ENCODE measurements at places on chromosomes 5 and 9.

DNA sequence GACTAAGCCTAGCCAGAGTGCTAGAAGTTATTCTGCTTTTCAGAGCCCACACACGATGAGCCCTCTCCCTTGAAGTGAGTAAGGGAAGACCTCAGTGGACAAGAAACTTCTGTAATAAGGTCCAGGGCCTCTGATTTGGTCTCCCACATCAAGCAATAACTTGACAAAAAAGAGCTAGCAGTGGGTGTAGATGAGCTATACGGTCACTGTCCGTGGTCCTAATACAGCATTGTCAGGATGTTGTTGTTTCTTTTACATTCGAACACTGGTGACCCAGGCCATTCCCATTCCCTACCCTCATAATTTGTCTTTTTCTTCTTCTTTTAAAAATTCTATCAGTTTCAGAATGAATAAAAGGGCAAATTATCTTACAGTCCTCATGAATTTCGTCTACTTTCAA is 5.2 kb downstream of the PCSK1 start:
- DNase-seq: no peak

DNA sequence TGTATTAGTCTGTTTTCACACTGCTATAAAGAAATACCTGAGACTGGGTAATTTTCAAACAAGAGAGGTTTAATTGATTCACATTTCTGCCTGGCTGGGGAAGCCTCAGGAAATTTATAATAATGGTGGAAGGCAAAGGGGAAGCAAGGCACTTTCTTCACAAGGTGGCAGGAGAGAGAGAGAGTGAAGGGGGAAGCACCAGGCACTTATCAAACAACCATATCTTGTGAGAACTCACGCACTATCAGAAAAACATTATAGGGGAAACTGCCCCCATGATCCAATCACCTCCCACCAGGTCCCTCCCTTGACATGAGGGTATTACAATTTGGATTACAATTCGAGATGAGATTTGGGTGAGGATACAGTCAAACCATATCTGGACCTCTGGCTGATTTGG is 34.7 kb downstream of the ADRB2 start:
- DNase-seq: no peak

DNA sequence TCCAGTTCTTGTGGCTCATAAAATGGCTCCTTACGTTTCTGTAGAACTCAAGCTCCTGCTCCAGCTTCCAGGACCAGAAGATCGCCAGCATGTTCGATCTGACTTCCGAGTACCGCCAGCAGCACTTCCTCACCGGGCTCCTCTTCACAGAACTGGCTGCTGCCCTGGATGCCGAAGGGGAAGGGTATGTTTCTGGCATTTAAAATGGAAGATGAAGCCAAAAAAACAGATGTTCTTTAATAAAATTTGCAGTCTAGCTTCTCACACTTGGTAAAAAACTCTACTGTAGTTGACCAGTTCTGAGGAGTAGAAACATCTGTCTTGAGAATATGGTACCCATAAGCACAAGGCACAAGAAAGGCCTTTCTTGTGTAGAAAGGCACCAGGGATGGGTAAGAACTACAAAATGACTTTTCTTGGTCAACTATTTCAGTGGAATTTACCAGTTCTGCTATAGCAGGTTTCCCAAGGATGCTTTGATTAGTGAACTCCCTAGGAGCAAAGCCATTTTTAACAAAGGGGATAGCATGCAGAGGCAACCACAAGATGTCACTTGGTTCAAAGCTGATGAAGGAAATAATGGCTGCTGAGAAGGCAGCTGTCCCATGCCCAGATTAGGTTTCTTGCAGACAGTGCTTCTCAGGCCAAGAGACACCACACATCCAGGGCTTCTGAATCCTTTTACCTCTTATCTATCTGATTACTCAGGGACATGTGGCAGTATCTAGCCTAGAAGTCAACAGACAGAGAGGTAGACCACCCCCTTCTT is 192.4 kb downstream of the DOCK8 start:
- DNase-seq: no peak

DNA sequence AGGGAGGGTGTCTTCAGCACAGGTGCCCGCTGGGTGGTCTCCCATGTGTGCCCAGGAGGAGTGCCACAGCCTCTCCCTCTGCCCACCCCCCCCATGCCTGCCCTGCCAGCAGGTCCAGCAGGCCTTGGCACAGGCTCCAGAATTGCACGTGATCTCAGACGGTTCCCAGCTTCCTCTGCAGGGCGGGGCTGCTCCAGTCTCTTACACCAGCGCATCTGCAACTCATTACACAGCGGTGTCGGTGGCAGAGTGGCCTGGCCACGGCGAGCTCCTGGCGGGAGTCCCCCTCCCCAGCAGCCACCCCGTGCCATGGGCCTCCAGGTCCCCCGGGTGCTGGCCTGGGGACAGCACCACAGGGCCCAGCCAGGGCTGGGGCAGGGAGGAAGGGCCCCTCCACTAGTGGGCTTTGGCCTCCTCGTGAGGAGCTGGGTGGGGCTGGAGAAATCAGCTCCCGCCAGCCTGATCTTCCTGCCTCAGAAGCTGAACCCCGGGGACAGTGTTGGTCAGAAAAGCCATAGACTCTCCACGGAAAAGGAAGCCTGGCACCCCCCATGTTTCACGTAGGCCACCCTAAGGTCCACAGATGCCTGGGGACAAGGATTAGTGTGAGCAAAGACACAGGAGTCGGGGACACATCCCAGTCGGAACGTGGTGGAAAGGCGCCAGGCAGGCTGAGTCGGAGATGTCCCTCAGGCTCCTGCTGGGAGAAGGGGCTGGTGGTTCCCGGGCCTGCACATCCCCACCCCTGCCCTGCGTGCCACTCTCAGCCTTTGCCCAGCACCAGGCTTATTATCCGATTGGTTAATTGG is 40.2 kb downstream of the RXRA start:
- DNase-seq: peak; percentile 78

DNA sequence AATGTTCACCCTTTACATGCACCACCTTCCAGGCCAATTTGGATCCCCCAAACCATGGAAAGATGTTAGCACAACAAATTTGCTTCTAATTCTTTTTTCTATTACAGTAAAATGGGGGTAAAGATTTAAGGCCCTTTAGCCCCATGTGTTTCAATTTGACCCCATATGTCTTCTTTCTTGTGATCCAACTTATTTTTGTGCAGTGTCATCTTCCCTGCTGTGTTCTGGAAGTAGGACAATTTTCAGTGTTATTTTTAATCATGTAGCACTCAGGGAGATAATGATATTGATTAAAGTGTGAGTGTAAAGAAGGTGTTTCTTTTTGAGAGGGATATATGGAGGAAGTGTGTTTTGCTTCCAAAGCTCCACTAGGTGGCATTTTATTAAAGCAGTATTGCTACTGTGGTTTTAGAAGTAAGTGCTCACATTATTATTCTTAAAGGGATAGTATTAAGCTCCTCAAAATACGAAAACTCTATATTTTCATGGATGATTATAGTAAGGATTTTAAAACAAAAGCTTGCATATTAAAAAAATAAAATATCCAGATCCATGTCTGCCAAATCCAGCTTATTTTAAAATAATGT is 118.7 kb upstream of the ATP10B start:
- DNase-seq: peak; percentile 63

DNA sequence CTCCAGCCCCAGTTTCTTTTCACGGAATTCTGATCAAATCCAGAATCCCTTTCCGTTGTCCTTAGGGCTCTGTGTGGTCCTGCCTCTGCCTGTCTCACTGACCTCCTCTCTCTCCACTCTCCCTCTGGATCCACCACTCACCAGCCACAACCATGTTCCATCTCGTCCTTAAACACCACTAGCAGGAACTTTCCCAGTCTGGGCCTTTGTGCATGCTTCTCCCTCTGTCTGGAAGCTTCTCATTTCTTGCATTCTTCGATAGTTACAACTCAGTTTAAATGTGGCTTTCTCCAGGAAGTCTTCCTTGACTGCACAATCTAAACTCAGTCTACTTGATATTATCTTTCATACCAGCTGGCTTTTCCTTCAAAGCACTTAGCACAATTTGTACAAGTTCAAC is 117.7 kb upstream of the MSX2 start:
- DNase-seq: no peak

GRCh38 chr5:36462295-36463021 is 143.9 kb upstream of the SLC1A3 start:
- DNase-seq: no peak

DNA sequence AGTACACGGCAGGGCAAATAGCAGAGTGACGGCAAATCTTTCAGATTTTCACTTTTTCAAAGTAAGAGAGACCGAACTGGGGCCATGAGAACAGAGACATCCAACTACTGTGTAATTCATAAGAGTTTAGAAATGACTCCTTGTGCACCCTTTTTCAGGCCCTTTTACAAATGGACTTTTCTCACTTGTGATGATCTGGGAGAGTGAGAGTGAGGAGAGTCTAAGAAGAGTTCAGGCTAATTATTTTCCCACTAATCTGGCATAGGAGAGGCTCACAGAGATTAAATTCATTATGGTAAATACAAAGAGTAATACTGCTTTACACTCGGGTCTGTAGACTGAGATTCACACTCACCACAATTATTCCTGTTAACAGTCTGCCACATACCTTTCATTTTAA is 880 bp upstream of the CCNG1 start:
- DNase-seq: no peak

GRCh38 chr5:855771-856530 is 5.2 kb upstream of the ZDHHC11 start:
- DNase-seq: no peak

- DNase-seq: no peak
Measured at GRCh38 chr5:125201446-125202052, 455.1 kb upstream of the ZNF608 start.

- DNase-seq: no peak
Measured at GRCh38 chr9:69865986-69866385, 45.4 kb downstream of the CFAP95 start.

GRCh38 chr5:122201365-122201764 is 72.0 kb downstream of the ZNF474 start:
- DNase-seq: no peak

All from hippocampal formation (tissue), 2 donors.